ENCODE measurements at places on chromosomes 13 and 19.

- DNase-seq: peak; percentile 82
Observed at GRCh38 chr19:40754611-40755247, 3.7 kb downstream of the SNRPA start.

DNA sequence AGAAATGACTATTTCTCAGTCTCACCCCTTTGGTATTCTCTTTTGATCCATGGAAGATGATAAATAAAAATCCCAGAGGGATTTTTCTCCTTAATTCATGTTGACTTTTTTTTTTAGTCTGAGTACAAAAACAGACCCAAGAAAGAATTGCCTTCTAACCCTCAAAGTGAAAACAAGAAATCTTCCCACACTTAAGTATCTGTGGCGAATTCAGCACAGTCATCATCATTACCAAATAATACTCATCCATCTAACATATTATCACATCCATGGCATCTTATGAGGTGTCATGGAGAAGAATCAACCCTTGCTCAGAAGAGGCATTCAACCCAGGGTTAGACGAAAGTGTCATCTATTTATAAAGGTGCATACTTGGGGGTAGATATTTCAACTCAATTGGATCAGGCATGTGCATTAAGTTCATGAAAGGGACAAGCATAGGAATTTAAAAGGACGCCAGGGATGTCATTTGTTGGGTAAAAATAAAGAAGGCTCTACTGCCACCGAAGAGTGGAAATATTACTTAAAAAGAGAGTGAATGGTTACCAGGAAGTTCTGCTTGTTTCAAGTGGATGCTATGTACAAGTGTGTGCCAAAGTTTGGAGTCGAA is 101.9 kb downstream of the FLT1 start:
- no peak for DNase-seq

DNA sequence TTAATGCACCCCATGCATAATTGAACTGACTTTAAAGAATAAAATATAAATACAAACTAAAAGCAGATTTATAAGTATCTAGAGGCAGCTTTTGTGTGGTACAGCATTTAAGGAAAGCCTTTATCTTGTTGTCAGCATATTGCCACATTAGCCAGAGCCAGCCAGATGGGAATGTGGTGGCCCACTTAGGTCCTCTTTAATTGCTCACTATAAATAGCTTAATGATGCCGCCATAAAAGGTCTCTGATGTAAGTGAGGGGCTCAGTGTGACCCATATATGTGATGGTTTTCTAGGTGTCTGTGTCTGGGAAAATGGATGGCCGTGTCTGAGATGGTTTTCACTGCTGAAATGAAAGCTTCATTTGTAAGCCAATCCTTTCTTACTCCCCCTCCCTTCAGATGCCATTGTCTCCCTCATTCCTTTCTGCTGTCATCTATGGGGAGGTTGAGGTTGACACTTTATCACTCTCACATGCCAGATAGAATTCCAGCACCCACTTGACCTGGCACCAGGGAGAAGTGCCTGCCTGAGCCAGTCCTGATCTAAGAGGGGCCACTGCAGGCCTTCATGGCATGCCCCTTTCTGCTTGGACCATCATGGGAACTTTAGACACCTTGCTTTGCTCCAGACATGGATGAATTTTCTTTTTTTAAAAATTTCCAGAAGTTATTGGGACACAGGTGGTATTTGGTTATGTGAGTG is 135.3 kb downstream of the MTUS2 start:
- no peak for DNase-seq

GRCh38 chr13:27147530-27148170 is 24.0 kb downstream of the USP12 start:
- DNase-seq: peak; percentile 44
